Hepatocyte (in vitro differentiated cells): ENCODE measurements at places on chromosomes 5 and 9. TPM values are rescaled to one million over a fixed set of nuclear protein-coding genes. Genes with fewer than 3 reads are reported as not detected.
A peak's percentile ranks its signal among the peaks of the same experiment; 100 is the strongest.

Gene CNTFR
- 2.1 and 4.7 TPM in 2 replicates for total RNA-seq

Gene ZNF883
- 2.8 and 5.7 TPM in 2 replicates for total RNA-seq

Gene DDX4
- 0.17 TPM in 1 of 2 replicates, not detected in the other for total RNA-seq

Gene WNT8A
- total RNA-seq, result not detected in 2 replicates

Gene IFNA21
- not detected in 2 replicates for total RNA-seq

Gene SPATA9
- 0.33 TPM in 1 of 2 replicates, not detected in the other for total RNA-seq

Gene CCL21
- not detected in 2 replicates for total RNA-seq

Gene SLU7
- 39.9 and 62.5 TPM in 2 replicates for total RNA-seq

- DNase-seq, result no peak
Measured at GRCh38 chr5:127298656-127299055, 8.1 kb downstream of the MEGF10 start.

DNA sequence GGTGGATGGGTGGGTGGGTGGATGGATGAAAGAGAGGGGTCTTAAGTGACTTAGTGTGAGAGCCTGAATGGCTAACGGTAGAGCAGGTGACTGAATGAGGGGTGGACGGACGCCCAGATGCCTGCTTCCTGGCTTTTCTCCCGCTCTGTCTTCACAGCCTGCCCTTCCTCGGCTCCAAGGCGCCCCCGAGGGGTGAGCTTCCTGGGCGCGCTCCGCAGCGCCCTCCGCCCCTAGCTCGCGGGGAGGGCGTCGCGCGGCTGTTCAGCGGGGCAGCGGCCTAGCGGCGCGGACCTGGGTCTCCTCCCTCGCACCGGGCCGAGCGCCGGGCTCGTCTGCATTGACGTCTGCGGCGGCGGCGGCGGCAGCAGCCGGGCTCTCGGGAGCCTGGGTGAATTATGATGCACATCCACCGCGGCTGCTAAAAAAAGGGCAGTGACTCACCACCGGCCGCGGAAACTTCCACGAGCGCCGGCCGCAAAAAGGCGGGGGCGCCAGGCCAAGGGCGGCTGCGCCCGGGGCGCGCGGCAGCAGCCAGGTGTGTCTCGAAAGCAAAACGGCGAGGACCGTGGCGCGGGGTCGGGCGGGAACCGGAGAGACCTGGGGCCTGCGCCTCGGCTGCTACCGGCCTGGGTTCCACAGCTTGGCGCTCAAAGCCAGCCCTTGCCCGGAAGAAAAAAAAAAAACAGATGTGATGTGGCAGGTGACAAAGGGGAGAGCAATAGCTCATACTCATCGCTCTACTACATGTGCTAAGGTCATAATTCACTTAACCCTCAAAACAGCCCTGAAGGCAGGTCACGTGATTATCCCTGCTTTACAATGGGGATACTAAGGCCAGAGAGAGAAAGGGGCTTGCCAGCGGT lies 143.0 kb upstream of the ADRA1B start:
- DNase-seq, result peak; percentile 88

- DNase-seq, result no peak
Measured at GRCh38 chr5:102758576-102758975, 3.5 kb downstream of the PAM start.

GRCh38 chr9:91483835-91484234 lies 60.2 kb upstream of the NFIL3 start:
- no peak for DNase-seq

GRCh38 chr9:120107138-120107537 lies 472.8 kb downstream of the CDK5RAP2 start:
- DNase-seq, result no peak

GRCh38 chr9:132797861-132798659 lies 80.0 kb downstream of the AK8 start:
- no peak for DNase-seq

DNA sequence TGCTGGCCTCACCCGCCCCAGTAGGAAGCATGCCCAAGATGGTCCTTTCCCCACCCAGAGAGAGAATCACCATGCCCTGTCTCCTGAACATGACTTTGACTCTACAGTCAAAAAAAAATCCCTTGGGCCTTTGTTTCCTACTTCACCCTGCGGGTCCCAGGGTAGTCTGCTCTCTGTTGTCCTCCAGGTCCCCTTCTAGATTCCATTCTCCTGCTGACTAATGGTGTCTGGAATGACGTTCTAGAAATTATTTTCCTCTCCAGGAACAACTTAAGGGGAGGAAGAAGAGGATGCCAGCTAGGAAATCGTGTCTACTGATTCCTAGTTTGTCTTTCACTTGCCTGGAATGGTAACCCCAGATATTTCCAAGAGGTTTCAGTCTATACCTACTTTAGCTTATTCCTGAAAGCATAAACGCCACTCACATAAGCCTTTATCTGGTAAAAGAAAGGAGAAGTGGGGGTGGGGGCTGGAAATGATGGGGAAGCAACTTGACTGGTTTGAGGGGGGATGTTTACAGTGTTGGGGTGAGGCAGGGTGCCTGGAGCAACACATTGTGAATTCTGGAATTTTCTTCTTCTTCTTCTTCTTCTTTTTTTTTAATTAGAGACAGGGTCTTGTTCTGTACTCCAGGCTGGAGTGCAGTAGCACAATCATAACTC lies 93.9 kb downstream of the SNX18 start:
- DNase-seq, result no peak

GRCh38 chr9:97993000-97993399 lies 9.9 kb downstream of the ANP32B start:
- DNase-seq, result no peak
